ENCODE measurements at places on chromosomes 12 and 14.

DNA sequence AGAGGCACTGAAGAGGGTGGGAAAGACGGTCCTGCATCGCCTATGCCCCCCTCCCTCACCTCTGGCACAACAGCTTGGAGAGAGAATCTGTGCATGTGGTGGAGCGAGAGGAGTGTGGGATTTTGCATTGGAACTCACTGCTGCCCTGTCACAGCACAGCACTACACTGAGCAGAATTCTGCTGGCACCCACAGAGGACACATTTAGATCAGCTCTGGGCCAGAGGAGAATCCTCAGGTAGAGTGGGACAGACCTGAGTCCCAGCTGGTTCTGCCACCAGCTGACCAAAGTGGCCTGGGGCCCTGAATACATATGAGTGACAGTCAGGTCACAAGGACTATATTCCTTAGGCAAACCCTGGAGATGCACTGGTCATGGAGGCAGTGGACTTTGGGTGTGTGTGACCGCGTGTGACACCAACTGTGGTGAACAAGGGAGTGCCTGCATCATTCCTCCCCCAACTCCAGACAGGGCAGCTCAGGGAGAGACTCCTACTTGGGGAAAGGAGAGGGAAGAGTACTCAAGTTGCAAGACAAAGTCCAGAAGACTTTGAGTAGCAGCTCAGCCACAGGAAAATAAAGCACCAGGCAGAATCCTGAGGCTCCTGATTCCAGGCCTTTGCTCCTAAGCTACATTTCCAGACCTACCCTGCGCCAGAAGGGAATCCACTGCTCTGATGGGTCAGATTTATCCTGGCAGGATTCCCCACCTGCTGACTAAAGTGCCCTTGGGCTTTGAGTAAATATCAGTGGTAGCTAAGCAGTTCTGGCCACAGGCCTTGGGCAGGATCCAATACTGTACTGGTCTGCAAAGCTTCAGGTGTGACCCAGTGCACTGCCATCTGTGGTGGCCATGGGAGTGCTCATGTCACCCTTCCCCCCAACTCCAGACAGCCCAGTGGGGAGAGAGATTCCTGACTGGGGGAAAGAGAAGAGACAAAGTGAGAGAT, 10.6 kb upstream of the ACOT1 start:
- DNase-seq = no peak

DNA sequence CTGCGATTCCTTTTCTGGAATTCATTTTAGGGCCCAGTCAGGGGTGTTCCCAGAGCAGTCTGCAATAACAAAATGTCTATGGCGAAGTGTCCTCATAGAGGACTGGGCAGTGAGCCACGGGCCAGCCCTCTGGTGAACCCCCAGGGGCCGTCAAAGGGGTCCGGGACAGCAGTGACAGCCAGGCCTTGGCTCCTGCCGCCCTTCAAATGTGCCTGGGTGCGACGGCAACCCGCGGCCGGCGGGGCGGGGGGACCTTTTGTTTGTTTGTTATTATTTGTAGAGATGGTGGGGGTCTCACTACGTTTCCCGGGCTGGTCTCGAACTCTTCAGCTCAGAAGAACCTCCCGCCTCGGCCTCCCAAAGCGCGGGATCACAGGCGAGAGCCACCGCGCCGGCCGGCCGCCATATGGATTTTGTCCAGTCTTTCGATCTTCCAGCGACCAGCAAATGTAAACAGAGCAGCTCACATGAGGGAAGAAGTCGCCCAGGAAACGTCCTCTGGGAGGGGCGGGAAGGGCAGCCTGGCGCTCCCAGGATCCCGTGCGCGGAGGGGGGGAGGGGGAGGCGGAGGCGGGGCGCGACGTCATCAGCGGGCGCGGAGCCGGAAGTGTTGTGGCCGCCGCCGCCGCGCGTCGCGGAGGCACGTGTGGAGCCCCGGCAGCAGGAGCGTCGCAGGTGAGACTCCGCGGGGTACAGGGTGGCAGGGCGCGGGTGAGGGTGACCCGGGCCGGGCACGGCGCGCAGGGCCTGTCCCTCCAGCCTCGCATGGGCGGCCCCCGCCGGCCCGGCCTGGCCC, at the start of gene TRMT61A:
TSS of gene TRMT61A (plus strand) at position 610 of the 796 bp plus-strand sequence. CDS start 783 bp downstream, outside the sequence.
- DNase-seq = peak; percentile 89

DNA sequence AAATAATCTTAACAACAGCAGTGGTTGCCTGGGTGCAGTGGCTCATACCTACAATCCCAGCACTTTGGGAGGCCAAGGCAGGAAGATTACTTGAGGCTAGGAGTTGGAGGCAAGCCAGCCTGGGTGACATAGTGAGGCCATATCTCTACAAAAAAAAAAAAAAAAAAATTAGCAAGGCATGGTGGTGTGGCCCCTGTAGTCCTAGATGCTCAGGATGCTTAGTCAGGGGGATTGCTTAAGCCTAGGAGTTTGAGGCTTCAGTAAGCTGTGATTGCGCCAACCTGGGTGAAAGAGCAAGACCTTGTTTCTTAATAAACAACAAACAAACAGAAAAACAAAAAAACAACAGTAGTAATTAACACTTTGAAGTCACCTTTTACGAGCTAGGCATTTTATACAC, 642 bp upstream of the ACSM4 start:
- no peak for DNase-seq

DNA sequence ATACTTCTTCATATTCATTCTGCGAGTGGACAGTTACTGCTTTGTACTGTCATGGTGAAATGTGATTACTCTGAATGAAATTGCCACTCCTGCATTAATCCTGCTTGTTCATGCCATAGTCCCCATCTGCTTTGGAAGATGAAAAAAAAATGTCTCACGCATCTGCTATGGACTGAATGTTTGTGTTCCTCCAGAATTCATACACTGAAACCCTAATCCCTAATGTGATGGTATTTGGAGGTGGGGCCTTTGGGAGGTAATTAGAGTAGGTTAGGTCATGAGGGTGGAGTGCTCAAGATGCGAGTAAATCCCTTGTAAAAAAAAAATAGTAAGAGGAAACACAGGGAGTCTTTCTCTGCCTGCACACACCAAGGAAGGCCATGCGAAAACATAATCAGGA, 427.2 kb downstream of the TMTC2 start:
- DNase-seq = no peak

- DNase-seq = no peak
Measured at GRCh38 chr14:74609721-74610120, 2.3 kb downstream of the LTBP2 start.

GRCh38 chr14:87805315-87805723, 187.7 kb downstream of the GALC start:
- peak; percentile 28 for DNase-seq

GRCh38 chr12:46152456-46152855, 116.4 kb downstream of the SLC38A1 start:
- DNase-seq = peak; percentile 96

GRCh38 chr12:2583091-2583497, 211.7 kb upstream of the FKBP4 start:
- DNase-seq = peak; percentile 7

DNA sequence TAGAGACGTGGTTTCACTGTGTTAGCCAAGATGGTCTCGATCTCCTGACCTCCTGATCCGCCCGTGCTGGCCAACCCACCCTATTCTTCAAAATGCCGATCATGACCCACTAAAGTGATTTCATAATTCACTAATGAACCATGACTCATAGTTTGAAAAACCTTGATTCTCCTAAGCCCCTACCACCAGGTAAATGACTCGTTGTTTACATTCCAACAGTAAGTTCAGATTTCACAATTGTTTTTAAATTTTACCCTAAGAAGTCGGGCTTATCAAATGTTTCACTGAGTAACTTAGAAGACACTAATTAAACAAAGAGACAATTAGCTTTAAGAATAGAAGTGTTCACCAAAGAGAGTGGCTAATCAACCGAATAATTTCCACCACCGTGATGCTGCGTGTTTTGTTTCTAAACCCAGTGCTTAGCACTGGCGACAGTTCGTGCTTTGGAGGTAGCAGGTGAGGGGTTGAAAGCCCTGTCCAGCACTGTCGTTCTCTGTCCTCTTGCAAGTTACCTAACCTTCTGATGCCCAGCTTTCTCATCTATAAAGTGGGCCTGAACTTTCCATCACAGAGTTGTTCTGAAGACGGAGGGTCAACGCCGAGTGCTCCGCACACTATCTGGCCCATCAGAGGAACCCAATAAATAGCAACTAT, 136.5 kb downstream of the NTF3 start:
- no peak for DNase-seq

- DNase-seq = no peak
Measured at GRCh38 chr12:23674064-23674463, 275.4 kb downstream of the SOX5 start.

- no peak for DNase-seq
Measured at GRCh38 chr12:101127521-101128219, 82.4 kb downstream of the SLC5A8 start.

DNA sequence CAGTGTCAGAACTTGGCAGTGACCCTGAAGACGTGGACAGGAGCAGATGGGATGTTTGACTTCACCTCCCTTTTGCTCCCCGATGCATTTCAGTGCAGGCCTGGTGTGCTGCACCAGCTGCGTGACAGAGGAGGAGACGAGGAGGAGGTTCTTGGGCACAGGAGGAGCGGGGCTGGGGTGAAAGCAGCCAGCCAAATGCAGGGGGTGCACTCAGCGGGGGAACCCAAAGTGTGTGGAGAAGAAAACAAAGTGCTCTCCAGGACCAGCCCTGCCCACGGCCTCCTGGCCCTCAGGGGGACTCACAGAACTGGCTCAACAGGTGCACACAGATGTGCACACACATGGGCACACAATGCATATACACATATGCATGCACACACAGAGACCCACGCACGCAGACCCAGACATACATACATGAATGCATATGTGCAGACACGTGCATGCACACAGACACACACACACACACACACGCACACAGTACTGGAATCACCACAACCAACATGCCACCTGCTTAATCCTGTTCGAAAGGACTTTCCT, 91.7 kb upstream of the SFSWAP start:
- DNase-seq = no peak

DNA sequence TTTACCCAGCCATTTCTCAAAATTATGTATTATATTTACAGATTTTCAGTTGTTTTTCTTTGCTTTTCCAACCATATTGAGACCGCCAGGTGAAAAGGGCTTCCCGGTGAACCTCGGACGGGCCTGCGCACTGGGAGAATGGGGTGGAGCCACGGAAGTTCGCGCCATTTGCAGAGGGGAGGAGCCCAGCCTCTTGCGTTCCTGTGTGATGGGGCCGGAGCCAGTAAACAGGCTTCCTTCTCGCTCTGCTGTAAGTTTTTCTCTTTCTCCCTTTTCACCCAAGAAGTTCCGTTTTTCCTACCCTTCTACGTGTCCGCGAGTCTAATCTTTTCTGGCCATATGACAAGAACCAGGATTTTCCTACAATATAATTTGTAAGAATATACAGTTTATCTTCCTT, 1108.8 kb upstream of the SEL1L start:
- DNase-seq = peak; percentile 29

GRCh38 chr12:29155079-29155478, 6.0 kb downstream of the FAR2 start:
- no peak for DNase-seq

DNA sequence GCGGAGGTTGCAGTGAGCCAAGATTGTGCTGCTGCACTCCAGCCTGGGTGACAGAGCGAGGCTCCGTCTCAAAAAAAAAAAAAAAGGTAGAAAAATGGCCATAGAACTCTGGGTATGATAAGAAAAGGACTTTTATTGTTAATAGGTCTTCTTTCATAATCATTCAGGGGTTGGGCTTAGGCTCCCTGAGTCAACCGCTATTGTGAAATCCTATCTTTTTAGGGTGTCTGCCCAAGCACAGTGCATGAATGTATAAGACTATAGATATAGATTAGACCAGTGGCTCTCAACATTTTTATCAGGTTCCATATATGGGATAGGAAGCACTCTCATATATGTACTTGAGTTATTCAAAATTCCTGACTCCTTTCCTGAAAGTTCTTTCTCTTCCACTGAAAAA, 48.7 kb upstream of the USP15 start:
- DNase-seq = no peak

GRCh38 chr12:80634903-80635302, 72.5 kb upstream of the MYF6 start:
- DNase-seq = no peak

DNA sequence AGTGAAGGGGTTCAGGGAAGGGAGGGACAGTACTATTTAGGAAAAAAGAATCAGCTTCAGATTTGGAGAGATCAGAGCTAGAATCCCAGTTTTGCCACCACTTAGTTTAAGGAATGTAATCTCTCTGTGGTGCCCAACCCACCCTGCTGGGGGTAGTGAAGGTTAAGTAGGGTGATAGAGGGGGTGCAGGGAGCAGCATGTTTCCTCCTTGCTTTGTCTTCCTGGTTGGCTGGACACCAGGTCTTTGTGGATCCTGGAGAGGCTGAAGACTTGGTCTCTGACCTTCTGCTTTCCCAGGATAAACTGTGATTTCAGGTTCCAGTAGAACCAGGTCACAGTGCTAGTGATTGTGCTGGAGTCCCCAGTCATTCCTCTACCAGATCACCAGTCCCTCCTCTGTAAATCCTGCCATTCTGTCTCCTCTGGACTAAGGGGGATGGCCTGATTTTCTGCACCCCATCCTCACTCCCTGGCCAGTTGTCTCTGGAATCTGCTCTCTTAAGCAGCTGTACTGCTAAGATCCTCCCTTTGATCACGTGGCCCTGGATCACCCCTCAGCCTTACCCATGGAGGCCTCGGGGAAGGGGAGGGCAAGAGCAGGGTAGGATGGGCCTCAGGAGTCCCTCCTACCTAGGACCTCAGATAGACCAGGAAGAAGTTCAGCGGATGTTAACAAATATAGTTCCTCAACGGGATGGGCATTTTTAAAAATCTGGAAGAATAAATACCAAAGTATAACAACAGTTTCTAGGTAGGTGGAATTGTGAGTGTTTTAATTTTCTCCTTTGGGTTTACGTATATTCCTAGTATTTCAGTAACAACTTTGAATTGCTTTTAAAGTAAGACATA, 3.1 kb downstream of the MAP3K12 start:
- DNase-seq = peak; percentile 64

DNA sequence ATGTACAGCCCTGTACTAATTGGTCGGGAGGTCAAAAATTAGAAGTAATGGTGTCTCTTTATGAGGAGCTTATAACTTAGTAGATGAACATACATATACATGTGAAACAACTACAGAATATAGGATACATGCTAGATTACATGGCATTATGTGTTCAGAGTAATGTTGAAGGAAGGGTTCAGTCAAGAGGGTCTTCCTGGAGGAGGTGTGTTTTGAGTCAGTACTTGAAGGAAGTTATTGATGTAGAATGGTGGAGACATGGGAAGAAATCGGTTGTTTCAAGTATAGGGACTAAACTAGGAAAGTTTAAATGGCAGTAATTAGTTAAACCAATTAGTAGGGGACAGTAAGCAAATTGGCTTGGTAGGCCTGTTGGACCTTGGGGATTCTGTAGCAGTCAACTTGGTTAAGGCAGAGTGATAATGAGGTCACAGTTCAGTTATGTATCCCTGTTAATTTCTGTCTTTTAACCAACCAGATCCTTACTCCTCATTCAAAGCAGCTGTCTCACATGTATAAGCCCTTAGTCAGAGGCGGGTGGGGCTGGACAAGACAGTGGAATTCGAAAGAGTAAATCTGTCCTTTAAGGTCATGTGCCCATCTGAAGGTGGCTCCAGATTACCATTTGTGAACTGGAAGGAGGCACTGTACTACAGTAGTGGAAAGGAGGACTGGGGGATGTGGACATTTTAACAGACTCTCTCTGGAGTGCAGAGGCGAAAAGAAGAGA, 3.5 kb upstream of the ANKRD52 start:
- no peak for DNase-seq

Measured in pons (tissue), 1 donor.